Stimulated activated CD8-positive, alpha-beta memory T cell treated with anti-CD3 and anti-CD28 coated beads, Interleukin-7, amount 100 ng/mL, for 1 hour (primary cell): ENCODE measurements at places on chromosomes 11 and 22.

DNA sequence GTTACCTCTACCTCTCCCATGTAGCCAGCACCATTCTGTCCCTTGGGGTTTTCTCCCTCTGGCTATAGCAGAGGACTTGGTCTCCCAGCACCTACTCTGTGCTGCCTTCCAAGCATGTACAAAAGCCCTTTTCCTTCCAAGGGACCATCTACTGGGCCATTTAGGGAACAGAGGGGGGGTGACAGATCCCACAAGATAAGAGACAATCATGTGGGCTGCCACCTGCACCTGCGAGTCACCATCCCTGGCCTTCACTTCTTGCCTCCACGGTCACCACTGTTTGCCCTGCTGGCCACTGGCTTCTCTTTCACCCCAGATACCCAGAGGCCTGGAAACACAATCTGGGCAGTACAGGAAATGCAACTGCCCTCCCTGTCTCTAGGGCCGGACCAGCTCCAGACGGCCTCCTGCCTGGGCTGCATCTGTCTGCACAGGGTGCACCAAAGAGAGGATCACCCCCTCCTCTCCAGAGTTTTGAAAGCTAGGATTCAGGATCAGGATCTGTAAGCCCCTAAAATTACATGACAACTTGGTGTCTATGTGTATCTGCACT lies 160.8 kb upstream of the NECTIN1 start:
- DNase-seq, result no peak

DNA sequence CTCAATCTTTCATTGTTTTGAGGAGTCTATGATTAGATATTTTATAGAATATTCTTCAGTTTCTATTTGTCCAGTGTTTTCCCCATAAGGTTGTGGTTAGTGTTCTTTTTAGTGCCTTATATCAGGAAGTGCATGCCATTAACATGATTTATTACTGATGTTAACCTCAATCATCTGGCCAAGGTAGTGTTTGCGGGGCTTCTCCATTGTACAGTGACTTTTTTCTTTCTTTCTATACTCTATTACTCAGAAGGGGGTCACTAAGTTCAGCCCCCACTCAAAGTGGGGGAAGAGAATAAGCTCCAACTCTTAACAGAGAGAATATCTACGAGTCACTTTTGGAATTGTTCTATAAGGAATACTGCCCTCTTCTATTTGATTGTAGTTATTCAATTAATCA lies 415.8 kb downstream of the DYNC2H1 start:
- no peak for DNase-seq

DNA sequence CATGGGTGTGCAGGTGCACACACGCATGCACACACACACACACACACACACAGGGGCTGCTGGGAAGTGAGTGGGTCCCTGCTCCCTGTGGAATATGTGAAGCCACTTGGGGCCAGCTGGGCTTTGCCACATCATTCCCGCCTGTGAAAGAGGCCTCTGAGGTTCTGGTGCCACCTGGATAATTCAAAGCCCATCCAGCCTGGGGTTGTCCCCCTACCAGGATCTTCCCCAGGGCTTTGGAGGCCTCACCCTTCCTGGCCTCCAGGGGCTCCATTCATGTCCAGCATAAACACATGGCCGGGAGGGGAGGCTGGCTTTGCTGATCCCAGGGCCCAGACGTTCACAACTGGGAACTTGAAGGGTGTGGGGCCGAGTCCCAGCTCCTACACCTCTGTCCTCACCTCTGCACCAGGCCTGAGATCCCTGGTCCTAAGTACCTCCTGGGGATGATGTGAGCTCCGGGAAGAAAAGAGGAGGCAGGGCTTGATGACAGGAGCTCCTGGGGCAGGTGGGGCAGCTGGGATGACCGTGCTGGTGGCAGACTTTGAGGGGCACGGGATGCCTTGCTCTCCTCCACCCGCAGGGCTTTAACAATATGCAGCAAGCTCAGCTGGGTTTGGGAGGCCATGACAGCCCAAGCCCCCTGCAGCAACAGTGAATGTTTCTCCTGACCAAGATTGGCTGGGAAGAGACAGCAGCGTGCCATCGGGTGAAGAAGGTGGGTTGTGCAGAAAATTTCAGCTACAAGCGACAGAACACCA lies 14.2 kb downstream of the LINC01488 start:
- DNase-seq, result no peak

- DNase-seq, result no peak
Observed at GRCh38 chr11:29449281-29450074, 567.4 kb downstream of the KCNA4 start.

GRCh38 chr11:120183701-120184141 lies 27.1 kb upstream of the OAF start:
- DNase-seq, result no peak

DNA sequence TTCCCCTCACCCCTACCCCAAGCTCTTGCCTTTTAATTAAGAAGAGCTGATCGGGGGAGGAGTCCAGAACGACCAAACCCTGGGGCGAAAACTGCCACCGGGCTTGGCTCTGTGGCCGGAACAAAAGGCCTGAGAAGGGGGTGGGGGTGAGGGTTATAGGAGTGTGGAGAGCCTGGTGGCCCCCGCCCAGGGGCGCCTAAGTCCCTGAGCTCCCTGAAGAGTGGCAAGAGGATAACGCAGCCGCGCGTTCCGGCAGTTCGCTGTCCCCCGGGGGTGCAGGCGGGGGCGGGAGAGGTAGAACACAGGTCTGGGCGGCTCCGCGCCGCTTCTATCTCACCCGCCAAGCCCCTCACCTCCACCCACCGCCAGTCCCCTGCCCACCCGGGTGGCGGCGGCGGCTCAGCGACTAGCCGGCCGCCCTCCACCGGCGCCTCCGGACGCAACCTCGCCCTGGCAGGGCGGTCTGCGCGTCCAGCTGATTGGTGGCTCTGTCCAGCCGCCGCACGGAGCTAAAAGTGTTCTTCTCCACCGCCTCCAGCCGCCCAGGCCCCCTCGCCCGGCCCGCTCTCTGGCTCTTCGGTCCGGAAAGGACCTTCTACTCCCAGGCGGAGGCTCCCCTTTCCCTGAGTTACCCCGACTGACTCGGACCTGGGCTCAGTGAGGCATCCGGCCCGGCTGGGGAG lies 18.7 kb upstream of the BDNF start:
- no peak for DNase-seq

DNA sequence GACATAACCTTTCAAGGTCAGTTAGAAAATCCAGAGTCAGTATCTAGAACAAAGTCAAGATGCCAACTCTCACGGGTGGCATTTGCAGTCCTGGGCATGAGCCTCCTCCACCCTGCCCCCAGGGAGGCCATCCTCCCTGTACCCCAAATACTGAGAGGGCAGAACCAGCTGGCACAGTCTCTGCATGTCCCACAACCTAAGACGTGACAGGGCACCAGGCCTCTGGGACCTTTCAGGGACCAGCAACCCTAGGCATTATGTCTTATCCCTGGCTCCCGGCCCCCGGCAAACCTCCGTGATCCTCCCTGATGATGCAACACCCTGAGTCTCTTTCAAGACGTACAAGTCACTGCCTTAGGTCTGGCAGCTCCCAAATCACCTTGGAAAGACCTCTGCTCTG lies 2.0 kb downstream of the MB start:
- no peak for DNase-seq

GRCh38 chr11:46243796-46244109 lies 33.7 kb upstream of the CREB3L1 start:
- no peak for DNase-seq

GRCh38 chr11:11472106-11472505 lies 119.1 kb upstream of the CSNK2A3 start:
- no peak for DNase-seq

GRCh38 chr11:115930291-115930690 lies 426.1 kb upstream of the CADM1 start:
- no peak for DNase-seq

DNA sequence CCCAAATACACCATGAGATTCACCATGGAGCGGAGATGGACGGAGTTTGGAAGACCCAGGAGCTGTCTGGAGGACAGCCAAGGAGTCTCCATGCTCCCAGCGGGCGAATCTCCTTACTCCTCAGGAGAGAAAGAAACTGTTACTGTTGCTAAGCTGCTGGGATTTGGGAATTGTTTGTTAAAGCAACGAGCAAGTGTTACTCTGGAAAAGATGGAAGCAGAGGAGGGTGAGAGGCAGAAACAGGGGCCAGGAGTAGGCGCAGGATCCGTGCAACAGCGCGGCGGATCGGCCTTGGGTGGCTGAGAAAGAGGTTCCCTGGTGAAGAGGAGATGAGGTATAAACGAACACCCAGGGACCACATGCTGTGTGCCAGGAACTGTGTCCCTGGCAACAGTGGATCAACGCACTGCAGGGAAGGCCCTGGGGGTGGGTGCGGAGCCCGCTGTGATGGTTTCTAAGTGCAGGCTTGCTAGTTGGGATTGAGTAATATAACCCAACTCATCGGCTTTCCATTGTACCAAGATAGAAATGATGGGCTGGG lies 1436.4 kb downstream of the BRD1 start:
- no peak for DNase-seq

DNA sequence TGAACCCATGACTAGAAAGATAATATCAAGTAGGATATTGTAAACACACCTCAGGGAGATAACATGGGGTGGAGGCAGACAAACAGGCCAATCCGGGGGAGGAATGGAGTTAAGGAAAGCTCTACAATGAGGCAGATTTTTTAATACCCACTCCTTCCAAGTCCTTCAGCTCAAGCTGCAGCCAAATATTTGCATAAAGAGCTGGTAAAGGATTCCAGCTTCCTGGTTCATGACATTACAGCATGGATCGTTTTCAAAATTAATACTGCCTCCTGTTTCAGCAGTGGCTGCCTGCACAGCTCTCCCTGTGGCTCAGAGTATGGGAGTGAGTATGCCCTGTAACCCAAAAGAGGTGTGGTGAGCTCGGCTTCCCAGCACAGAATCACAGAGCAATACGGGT lies 5.1 kb downstream of the POU2AF3 start:
- no peak for DNase-seq

DNA sequence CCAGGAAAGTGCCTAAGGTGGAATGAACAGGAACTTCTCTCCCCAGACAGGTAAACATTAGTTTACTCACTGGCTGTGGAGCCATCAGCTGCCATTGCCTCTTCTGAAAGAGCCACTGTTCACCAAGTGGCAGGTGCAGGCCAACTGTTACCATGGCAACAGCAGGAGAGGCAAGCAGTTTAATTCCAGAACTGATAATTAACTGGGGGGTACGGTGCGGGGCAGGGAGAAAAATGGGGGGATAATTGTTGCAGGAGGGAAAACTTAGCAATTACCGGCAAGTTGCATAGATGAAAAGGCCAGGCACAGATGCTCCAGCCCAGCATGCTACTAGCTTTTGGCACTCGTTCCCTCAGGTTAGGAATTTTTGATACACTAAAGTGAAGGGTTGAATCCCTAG lies 85.1 kb downstream of the TRIM44 start:
- DNase-seq, result no peak

GRCh38 chr11:3107608-3108182 lies 50.5 kb upstream of the CARS1 start:
- no peak for DNase-seq

DNA sequence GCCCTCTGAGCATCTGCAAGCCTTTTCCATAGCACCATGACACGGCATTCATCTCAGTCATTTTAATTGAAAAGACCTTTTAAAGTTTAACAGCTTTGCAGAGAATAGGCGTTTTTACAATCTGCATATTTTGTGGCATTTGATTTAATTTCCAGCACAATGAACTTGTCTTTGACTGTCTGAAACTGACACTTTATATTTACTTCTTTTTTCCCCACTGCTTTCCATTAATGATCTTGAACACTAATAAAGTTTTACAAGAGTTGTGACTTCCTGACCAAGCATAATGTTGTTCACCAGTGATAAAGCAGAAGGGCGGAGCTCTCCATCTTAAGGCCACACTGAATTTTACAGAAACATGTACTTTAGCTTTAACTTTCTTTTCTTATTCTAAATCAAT lies 548.7 kb downstream of the FAM181B start:
- no peak for DNase-seq

- DNase-seq, result no peak
Observed at GRCh38 chr11:96273507-96273906, 69.5 kb downstream of the MAML2 start.

DNA sequence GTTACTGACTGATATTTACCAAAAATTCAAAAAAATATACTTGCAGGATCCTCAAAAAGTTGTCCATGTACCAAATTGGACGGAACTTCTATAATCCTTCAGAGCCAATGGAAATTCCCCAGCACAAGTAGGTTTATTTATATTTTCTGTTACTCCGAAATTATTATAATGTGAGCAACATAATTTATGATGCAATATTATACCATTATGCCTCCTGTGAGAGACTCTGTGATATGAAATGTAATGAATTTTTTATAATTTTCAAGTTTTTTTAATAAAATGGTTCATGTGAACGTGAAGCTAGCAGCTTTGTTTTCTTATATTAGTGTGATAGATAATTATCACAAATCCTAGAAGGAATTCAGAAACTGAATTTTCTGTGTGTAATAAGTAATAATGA lies 18.2 kb downstream of the PIWIL4 start:
- DNase-seq, result no peak

DNA sequence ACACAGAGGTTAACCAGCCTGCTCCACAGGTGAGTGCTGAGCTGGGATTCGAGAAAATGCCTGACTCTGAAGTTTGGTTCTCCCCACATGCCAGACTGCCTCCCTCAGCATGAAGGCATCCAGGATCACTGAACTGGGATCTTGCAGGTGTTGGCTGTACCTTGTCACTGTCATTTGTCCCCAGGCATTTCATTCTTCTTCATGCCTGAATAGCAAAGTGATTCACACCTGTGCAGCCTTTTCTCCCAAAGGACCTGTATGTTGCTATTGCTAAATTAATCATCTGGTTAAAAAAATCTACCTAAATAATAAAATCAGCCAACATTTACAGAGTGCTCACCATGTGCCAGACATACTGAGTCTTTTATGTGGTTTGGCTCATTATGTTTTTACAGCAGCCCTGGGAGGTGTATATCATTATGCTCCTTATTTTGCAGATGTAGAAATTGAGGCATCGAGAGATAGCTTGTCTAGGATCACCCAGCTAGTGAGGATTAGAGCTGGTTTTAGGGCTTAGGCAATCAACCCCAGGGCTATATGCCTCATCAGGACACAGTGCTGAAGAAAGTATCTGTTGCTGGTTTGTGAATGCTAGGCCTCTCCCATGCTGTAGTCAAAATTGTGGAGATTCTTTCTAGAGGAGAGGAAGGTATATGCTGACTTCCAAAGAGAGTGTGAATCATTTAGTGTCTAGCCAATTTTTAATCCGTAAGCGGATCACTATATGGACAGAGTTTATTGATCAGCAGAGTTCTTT lies 204.4 kb downstream of the HIPK3 start:
- no peak for DNase-seq

GRCh38 chr11:65695459-65696241 lies 16.4 kb upstream of the KAT5 start:
- DNase-seq, result no peak

DNA sequence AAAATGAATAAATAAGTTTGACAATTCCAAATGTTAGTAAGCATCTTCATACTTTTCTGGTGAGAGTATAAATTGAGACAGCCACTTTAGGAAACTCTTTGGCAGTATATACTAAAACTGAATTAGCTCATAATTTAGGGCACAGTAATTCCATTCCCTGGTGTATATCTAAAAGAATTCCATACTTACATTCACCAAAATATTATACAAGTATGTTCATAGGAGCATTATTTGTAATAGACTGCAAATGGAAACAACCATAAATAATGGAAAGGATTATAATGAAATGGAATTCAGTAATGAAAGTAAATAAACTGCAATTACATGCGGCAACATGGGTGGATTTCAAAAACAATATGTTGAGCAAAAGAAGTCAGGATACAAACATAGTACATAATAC lies 315.8 kb upstream of the LRRC4C start:
- no peak for DNase-seq

- no peak for DNase-seq
Observed at GRCh38 chr22:31530823-31531195, 34.5 kb downstream of the SFI1 start.
